Tongue (tissue), 3 donors: ENCODE measurements at places on chromosomes 11 and 22. TPM values are rescaled to one million over a fixed set of nuclear protein-coding genes. Genes with fewer than 3 reads are reported as not detected.

SLC22A6 gene
- total RNA-seq = not detected

PLA2G3 gene
- 0.51 TPM for total RNA-seq

CHRDL2 gene
- 1.8 TPM for total RNA-seq

PDE2A gene
- total RNA-seq = 28.1 TPM

ALDH3B2 gene
- 3.3 TPM for total RNA-seq

CTSD gene
- 134 TPM for total RNA-seq

CHEK1 gene
- 9.1 TPM for total RNA-seq

GDPD4 gene
- not detected for total RNA-seq
